ENCODE measurements at places on chromosomes 6 and 20.

DNA sequence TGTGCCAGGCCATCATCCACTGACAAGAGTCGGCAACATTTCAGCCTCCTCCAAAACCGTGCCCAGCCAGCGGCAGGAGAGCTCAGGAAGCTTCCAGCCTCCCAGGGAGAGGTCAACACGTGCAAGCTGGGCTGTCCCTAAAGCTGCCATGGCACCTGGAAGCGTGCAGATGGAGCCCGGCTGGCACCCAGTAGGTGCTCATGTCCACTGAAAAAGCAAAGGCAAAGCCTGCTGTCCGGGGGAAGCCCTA lies 14.4 kb upstream of the TLDC2 start:
- DNase-seq, result no peak

DNA sequence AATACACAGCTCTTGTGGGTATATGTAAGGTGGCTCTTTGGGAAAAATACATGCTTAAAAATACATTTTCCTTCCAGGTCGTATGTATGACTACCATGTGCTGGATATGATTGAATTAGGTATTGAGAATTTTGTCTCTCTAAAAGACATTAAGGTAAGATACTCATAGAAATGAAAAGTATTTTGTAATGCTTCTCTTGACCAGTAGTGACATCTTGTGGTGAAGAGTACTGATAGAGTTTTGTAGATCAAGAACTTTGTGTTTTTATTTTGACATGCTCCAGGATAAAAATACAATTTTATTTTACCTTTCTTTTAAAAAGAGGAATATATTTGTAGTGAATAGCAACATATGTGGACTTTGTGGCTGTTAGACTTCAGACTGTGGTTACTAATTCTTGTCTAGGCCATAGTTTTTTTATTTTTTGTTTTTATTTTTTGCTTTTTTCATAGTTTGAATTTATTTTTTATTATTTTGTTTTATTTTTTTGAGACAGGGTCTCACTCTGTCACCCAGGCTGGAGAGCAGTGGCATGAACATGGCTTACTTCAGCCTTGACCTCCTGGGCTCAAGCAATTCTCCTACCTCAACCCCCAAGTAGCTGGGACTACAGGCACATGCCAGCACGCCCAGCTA lies 17.9 kb downstream of the RPF2 start:
- peak; percentile 7 for DNase-seq

GRCh38 chr20:45950330-45950646 lies 15.8 kb downstream of the PCIF1 start:
- DNase-seq, result no peak

DNA sequence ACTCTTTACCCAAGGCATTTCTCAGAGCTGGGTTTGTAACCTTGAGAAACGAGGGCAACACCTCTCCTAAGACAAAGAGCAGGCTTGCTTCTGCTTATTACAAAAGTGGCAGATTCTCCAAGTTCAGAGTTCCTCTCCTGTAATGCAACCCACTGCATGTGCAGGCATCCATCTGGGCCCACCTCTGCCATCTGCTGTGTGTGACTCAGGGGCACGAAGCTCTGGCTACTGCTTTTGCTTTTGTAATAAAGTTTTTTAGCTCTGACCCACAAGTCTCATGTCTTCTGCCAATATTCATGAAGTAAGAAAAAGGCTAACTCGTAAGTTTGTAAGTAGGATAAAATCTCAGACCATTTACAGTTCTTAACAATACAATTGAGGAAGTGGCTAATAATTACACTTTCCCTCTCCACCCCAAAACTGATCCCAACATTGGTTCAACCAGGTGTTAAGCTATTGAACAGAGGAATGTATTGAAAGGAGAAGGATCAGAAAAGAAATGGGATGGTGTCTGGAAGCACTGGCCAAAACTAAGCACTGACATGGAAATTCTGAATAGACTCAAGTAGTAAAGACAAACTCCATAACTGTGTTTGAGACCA lies 51.7 kb upstream of the SMLR1 start:
- DNase-seq, result no peak

GRCh38 chr6:147547369-147547902 lies 38.9 kb downstream of the SAMD5 start:
- DNase-seq, result no peak

GRCh38 chr20:23614163-23614562 lies 8.4 kb upstream of the CST9 start:
- DNase-seq, result no peak

- no peak for DNase-seq
These were observed 70.5 kb upstream of the PRL start for GRCh38 chr6:22367346-22367745.

DNA sequence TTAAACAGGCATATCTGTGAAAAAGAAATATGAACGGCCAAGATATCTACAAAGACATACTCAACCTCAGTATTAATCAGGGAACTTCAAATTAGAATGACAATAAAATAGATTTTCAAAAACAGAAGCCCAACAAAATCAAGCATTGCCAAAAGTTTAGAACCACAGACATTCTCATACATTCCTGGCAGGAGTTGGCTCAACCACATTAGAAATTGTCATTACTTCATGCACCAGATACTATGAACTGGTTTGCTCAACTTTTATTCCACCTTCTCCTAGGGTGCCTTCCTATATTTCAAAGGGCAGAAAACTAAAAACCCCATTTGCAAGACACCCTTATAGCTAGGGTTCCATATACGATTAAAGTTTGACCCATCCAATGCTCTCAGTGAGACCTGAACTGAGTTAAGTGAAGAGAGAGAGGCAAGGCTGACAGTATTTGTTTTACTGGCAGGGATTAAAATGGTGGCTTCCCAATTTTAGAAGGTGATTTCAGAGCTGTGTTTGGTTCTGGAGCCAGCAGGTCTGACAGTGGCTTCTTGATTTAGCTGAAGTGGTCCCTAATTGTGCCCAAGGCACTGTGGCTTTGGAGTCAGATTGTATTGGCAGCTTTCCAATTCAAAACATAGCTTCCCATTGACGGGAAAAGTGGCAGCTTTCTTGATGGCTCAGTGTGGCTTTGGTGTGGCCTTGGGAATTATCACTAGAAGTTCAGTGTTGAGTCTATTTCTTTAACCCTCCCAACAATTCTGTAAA lies 77.1 kb upstream of the CDYL start:
- DNase-seq, result peak; percentile 95

DNA sequence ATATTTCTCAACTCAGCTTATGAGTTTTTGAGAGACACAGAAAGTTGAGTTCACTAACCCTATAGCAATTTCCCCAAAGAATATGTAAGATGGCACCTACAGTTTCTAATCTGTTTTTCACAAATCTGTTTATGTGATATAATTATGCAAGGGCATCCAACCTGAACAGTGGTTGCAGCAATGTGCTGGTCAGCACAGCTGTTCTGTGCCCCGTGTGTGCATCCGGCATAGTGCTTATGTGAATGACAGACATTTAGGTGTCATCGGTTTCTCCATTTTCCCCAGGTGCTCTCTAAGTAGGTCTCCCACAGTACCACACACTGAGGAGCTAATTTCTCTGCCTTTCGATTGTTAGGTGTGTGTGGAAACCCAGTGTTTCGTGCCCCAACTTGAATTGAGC lies 7.7 kb upstream of the BACH2 start:
- no peak for DNase-seq

- DNase-seq, result no peak
These were observed 700 bp upstream of the MCUR1 start for GRCh38 chr6:13814938-13815575.

GRCh38 chr6:35402136-35402855 lies 49.8 kb upstream of the FANCE start:
- DNase-seq, result no peak

- DNase-seq, result no peak
These were observed 1012.1 kb downstream of the KIF16B start for GRCh38 chr20:15561070-15561569.

GRCh38 chr6:99563056-99563723 lies 5.3 kb downstream of the CCNC start:
- DNase-seq, result no peak

GRCh38 chr6:136552054-136552453 lies 1.8 kb upstream of the MAP7 start:
- DNase-seq, result no peak

GRCh38 chr20:37872161-37872560 lies 30.8 kb upstream of the VSTM2L start:
- no peak for DNase-seq

DNA sequence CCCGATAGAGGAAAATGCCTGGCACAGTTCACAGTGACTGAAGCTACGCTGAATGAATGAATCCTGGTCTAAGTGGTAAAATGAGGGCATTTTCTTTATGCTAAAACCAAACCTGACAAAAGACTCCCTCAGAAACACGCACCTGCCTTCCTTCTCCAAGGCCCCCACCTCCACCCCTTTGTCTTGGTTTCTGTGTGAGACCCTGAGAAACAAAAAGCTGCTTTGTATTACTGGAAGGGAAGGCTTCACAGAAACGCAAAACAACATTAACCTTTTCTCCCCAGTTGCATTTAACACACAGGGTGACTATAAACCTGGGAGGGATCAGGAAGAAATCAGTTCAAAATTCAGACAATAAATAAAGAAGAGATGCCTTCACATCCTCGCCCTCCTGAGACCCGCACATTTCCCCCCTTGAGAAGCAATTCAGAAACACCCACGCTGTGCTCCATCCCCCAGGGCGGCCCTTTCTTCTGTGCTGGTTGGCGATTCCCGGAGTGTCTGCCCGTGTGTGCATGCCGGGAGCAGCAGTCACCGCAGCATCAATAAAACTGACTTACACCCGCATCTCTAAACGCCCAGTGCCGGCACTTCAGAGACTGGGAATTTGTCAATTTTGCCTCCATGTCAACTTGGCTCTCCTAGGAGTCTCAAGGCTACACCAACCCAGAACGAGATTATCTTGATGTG lies 67.2 kb upstream of the TRAF3IP2 start:
- no peak for DNase-seq

DNA sequence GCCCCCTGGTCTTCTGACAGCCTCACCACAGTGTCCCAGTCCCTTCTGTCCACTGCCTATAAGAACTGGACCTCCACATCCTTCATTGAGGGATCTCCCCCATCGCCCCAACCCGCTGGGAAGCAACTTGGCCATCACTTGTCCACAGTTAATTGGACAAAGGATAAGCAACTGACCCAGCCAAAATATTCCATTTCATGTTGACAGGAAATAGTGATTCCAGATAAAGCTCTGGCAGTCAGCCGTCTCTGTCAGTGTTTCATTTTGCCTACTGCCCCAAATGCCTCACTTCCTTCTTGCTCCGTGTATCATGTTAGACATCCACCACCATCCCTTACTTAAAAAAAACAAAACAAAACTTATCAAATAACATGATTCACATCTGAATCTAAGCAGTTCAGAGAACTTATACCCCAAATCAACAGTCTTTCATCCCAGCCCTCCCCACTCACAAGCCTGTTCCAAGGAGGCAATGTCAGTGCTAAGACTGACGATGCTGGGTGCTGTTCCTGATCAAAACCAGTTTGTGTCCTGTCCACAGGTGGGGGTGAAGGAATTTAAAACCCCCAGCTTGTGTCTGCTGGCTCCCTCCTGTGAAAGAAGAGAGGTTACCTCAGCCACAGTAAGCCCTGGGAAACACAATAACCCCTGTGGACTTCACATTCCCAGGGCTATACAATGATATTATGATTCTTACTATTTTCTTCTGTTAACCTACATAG lies 162.5 kb downstream of the WDR27 start:
- no peak for DNase-seq

DNA sequence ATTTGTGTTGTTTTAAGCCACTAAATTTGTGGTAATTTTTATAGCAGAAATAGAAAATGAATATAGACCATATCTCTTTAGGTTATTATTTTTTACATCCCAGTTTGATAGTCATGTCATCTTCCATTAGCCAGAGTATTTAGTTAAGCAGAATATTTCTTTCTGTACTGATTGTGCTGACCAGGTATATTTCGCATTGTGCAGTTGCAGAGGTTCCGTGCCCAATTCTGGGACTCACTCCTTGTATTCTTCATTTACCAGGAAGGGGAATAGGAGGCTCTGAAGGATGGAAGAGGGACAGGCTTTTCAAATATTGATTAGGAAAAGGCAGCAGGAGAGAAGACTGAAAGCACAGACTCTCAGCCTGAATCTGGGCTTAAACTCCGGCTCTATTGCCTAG lies 217.8 kb downstream of the AKAP7 start:
- no peak for DNase-seq

- DNase-seq, result no peak
These were observed 152.9 kb upstream of the COL21A1 start for GRCh38 chr6:56400273-56400672.

- no peak for DNase-seq
These were observed 220.1 kb upstream of the DTNBP1 start for GRCh38 chr6:15882915-15883314.

DNA sequence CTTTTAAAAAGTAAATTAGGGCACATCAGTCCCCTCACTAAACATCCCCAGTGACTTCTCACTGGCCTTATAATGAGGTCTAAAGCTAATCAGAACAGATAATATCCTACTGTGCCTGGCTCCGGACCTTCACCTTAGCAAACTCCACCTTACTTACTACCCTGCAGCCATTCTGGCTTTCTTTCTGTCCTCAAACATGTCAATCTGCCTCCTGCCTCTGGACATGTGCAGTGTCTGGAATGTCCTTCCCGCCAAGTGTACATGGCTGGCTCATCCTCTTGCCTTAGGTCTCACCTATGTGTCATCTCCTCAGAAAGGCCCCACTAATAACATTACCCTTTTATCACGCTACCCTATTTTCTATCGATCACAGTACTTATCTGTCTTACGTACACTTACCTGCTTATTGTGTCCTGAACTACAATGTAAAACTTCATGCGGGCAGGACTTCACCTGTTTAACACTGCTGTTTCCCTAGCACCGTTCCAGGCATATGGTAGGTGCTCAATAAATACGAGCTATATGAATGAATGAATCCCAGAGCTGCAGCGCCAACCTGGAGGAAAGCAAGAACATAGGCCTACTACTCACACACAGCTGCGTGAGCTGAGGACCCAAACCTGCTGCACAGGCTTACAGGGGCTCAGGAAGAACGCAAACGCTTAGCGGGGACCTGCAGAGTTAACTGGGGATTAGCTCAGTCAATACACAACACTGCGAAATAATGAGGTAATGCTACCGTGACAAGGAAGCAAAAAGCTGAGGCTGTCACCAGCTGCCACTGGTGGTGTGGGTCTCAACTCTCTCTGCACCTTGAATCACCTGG lies 991 bp downstream of the UQCC2 start:
- no peak for DNase-seq

GRCh38 chr20:25378884-25379733 lies 11.5 kb downstream of the ABHD12 start:
- DNase-seq, result no peak

DNA sequence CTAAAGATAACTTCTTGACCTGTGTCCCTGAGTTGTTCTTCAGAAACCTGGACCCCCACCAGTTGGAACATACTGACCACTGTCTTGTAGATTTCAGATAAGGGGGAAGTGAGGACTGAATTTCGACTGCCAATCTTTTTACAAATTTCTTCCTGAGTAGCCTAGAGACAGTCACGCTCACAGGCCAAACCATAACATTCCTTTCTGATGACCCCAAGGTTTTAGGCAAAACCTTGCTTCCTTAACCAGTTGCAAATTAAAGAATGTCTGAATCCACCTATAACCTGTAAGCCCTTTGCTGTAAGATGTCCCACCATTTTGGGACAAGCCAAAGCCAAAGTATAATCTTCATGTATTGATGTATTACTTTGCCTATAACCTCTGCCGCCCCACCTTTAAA lies 306.9 kb downstream of the LRFN2 start:
- DNase-seq, result no peak
